T-helper 1 cell (primary cell): ENCODE measurements at places on chromosomes 12 and 14.
A peak's percentile ranks its signal among the peaks of the same experiment; 100 is the strongest.

GRCh38 chr14:20503898-20504297, 1.4 kb upstream of the RNASE10 start:
- DNase-seq: no peak

GRCh38 chr14:89243741-89244140, 173.3 kb downstream of the FOXN3 start:
- DNase-seq: no peak

DNA sequence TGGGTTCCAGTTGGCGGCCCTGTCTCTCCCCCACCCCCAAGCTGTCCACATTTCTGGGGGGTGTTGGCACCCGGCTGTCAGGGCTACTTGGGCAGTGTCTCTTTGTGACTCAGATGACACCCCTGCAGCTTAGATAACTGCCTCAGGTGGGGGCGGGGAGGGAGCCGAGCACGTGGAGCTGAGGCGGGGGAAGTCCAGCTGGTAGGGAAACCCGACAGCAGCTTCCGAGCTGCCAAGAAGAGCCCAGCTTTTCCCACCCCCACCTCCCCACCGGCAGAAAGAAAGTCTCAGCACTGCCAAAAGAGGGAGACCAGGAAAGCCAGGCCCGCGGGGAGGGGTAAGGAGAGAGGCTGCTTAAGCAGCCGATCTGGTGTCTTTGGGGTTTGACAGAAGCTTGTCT, 1.4 kb downstream of the LRTM2 start:
- DNase-seq: no peak

- DNase-seq: peak; percentile 12
Measured at GRCh38 chr14:67666750-67667449, 7.5 kb downstream of the VTI1B start.

DNA sequence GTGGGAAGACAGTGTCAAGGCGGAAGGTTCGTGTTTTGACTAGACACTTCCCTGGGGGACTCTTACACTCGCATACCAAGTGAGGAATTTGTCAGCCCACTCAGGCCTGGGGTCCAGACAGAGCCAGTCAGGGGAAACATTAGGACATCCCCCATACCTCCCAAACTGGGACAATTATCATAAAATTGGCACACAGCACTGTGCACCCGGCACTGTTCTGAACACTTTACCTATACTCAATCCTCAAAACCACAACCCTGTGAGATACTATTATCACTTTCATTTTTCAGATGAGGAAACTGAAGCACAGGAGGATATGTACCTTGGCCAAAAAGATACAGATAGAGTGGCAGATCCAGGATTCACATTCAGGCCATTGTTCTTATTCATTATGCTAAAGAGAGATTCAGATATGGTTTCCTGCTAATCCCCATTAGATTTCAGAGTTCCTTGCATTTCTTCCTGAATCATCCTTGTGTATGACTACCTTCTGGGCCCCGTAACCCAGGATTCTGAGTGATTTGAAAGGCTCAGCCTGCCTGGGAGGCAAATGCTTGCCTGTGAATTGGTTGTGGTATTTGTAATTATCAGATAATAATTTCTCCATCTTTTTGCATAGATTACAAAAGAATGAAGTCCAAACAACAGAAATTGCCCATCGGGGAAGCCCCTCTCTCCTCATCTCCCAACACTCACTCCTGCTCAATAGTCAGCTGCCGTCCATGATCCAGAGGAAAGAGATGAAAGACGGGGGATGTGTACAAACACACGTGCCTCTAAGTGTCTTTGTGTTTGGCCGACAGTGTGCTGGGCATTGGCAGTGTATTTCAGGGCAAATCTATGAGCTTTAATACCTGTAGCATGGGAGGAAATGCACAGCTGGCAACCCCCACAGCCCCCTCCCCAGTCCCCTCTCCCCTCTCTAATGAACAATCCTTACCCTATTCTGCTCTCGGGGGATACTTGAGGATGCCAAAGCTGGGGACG, 4.6 kb downstream of the TAC3 start:
- DNase-seq: no peak

DNA sequence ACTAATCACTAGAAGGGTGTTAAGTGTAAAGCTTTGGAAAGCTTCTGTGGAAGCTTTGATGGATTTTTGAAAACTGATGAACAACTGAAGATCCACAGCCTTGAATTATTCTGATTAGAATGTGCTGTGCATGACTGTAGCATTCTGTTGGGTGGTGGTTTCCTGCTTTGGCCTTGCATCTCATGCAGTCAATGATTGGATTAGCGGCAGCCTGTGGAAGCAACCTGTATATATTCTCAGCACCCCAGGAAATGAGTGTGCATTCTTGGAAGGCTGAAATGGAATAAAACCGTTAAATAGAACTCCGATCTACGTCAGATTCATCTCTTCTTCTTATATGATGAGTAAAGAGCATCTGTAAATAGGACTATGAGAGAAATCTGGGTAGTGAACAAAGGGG, 120.2 kb downstream of the SLC16A7 start:
- DNase-seq: no peak
